ENCODE measurements at places on chromosomes 6 and 20. TPM values are rescaled to one million over a fixed set of nuclear protein-coding genes. Genes with fewer than 3 reads are reported as not detected.
A peak's percentile ranks its signal among the peaks of the same experiment; 100 is the strongest.

GRCh38 chr6:67361264-67361663 is 1273.8 kb upstream of the ADGRB3 start:
- ATAC-seq = no peak

- no peak for ATAC-seq
Observed at GRCh38 chr6:56916849-56917551, 37.9 kb upstream of the BEND6 start.

DNA sequence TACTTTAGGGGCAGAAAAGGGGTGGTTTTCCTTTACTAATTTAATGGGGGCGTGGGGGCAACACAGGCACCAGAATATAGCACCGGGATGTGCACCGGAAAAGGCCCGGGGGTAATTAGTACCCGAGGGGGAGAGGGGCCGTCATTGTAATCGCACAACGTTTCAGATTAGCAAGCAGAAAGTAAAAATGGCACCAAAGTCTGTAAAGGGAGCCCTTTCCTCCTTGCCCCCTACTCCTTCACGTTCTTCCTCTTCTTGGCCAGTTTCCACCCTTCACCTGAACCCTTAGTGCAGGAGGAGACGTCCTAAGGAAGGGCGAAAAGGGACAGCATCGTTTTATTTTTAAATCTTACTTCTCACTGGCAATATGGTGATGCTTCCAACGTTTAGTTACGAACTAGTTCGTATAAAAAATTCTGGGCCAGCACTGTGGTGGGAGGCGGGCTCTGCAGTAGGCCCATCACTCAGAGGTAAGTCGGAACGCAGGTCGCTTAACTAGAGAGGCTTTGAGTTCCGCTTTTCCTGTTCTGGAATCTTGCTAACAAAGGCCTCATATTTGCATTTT is 742 bp upstream of the CEP85L start:
- no peak for ATAC-seq

DNA sequence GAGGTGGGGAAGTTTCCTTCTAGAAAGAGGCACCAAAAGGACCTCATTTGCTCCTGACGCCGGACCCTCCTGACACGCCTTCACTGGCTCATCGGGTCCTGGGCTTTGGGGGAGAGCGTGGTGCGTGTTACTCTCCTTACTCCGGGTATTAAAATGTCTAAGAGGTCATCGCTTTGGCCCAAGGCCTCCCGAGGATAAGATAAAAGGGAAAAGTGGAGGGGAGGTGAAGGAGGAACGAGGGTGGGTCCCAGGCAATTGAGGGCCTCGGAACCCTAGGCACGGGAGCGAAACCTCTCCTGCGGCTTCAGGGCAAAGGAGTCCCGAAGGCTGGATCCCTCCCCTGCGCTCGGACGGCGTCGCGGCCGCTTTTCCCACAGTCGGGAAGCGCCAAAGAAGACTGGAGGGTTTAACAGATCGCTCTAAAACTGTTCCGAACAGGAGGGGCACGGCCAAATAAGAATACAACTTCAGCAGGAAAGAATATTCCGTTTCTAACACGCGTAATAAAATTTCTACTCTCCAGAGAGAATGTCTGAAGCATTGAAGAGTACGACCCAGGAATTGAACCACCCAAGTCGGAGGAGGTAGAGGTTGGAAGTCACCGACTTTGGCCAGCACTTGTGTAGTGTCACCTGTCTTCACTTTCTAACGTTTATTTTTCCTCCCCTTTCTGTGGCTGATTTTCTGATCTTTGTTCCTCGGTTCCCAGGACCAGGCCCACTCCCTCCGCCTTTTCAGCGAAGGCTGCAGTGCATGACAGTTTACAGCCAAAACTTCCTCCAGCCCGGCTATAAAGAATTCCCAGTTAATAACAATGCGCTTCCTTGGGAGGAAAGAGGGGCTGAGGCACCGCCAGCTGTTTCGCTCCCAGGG is 2.1 kb upstream of the TBXT start:
- no peak for ATAC-seq

- ATAC-seq = no peak
Observed at GRCh38 chr6:82506526-82506925, 142.9 kb downstream of the TPBG start.

DNA sequence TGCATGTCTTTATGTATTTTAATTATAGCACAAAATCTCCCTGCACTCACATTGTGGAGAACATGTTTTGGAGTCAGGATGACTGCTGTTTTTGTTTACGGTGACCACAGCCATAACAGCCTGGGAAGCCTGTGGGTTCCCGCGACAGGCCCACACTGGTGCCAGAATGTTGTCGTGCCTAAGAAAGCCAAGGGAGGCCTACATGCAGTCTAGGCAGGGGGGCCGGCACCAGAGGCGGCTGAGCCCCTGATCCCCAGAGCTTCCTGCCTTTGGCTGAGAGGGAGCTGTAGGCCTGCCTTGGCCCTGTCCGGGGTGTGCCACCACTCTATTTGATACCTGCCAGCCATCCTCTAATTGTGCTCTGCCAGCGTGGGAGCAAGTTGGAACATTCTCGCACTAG is 46.7 kb downstream of the TBC1D7 start:
- ATAC-seq = no peak

DNA sequence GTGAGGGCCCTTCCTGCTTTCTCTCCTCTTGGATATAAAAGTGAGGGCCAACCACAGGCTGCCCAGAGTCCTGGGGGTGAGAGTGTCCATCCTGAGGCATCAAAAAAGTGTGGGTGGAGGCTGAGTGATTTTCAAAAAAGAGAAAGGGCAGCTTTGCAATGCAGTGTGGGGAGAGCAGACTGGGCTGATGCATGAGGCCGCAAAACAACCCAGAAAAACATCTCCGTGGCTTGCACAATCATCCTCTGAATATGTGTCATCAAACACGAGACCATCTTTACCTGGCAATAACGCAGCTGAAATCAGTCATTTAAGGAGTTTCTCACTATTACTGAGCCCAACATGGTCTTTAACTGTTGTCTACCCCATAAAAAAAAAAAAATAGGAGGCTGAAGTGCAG is 191.2 kb upstream of the SOX4 start:
- peak; percentile 88 for ATAC-seq

GRCh38 chr6:143783077-143783476 is 60.1 kb upstream of the LTV1 start:
- no peak for ATAC-seq

GRCh38 chr6:3285049-3285639 is 26.4 kb downstream of the PSMG4 start:
- no peak for ATAC-seq

DNA sequence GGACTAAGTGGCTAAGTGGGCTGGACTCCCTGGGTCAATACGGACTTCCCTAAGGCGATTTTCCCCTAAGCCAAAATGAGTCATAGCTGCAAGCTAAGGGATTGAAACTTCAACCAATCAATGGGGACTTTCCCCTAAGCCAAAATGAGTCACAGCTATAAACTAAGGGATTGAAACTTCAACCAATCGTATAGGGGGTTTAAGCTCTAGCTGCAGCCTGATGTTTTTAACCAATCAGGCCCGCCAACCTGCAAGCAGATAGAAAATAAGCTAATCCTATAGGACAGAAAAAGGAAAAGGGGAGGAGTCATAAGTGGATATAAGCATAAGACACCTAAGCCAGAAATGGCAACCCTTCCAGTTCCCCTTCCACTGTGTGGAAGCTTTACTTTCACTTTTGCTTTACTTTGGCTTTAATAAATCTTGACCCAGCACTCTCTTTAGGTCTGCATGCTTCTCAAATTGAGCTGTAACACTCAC is 655.0 kb upstream of the HS3ST5 start:
- ATAC-seq = no peak

DNA sequence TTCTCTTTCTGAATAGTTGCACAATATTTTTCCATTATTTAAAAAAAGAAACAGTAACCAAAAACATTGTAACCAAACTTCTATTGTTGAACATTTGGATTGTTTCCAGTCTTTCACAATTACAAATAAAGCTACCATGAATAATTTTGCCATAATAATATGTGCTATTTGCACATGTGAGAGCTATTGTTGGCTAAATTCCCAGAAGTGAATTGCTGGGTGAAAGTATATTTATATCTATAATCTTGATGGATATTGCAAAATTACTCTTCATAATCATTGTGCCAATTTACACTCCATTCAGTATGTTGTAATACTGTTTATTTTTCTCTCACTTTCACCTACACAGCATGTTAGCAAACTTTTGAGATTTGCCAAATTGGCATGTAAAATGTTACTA is 36.6 kb upstream of the SLC22A16 start:
- ATAC-seq = no peak

- peak; percentile 66 for ATAC-seq
Observed at GRCh38 chr20:24981790-24982189, 10.8 kb downstream of the APMAP start.

GRCh38 chr20:13221673-13222318 is 722 bp downstream of the ISM1 start:
- ATAC-seq = peak; percentile 75

DNA sequence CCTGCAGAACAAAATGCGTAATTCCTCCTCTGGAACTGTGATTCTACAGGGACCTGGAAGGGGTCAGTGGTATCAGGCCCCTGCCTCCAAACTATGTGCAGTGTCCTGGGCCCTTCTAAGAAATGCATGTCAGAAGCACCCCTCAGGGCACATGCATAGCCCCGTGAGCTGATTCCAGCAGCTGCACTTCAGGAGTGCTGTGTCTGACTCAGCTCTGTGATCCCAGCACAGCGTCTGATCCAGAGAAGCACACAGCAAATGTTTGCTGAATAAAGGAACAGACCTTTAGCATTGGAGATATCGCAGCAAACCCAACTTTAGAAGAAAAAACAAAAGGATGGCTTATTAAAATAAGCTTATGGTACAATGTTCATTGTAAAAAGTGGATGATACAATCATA is 15.8 kb upstream of the MAFB start:
- ATAC-seq = no peak

DNA sequence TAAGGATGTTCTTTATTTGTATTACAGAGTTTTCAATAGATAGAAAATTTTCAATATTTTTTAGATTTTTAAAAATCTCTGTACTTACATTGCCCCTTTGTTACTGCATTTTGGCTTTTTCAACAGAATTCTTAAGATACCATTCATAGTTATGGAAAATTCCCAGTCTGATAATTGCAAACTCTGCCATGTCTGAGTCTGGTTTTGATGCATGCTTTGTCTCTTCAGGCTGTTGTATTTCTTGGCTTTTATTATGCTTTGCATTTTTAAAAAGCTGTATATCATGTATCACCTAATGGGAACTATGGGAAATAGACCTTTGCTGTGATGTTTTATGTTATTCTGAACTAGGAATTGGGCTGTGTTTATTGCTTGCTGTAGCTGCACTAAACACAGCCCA is 898.9 kb upstream of the ADGRB3 start:
- ATAC-seq = no peak

GRCh38 chr20:13384132-13384531 is 163.1 kb downstream of the ISM1 start:
- ATAC-seq = no peak

DNA sequence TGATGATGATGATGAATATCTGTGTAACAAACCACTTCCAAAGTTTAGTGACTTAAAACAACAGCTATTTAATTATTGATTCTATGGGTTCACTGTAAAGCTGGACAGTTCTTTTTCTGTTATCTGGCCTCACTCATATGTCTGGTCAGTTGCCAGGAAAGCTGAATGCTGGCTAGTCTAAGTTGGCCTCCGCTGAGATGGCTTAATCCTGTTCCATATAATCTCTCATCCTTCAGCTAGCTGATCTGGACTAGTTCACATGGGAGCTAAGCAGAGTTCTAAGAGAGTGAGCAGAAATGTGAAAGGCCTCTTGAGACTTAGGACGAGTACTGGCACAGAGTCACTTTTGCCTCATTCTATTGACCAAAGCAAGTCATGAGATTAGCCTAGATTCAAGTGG is 334.7 kb upstream of the FLRT3 start:
- ATAC-seq = no peak

DNA sequence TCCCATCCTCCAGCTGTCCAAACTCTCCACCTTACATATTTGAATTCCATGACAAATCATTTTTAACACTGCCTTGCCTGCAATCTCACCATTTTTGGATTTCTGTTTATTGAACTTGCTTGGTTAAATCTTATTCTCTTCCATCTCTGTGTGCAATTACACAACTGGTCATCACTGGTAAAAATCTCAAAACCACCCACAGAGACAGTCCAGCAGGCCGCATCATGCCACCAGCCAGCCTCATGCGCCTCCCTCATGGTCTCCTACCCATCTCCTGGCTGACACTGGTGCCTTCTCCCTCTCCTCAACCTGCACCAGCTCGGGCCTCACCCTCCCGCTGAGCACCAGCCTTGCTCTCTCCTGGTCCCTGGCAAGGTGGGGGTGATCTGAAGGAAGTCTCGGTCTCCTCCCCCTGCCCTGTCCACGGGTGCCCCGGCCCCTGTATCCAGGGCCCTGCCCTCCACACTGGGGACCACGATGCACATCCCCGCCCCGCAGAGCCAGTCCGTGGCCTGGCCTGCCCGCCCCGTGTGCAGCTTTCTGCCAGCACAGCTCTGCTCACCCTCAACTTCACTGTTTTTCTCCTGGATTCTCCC is 92.0 kb downstream of the THBS2 start:
- no peak for ATAC-seq

DNA sequence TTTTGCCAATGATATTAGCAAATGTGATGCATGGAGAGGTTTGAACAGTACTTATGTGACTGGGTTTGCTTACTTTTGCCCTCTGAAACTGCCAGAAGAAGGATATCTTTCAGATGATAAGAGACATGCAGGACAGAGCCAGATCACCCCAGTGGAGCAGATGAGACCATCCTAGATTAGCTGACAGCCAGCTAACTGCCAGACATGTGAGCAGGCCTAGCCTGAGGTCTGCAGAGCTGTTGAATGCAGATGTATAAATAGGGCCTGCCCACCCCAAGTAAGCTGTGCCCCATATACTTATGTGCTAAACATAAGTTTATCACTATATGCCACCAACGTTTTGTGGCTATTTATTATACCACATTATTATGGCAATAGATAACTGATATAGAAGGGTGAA is 5.9 kb downstream of the ZSCAN31 start:
- no peak for ATAC-seq

DNA sequence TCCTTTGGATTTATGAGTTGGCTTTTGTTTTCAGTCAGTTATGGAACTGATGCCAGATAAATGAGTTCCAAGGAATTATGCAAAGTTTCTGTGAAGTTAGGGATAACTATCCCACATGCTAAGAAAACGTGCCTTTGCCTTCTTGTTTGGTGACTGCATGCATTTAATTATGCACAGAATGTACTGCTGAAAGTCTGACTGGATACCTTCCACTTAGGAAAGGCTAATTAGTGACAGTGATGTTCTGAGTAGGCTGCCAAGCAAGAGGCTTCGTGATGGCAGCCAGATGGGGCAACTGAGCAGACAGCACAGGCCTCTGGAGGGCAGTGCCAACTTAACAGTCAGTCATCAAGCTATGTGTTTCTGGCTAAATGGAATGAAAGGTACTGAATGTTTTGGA is 289.9 kb downstream of the CD109 start:
- ATAC-seq = no peak

DNA sequence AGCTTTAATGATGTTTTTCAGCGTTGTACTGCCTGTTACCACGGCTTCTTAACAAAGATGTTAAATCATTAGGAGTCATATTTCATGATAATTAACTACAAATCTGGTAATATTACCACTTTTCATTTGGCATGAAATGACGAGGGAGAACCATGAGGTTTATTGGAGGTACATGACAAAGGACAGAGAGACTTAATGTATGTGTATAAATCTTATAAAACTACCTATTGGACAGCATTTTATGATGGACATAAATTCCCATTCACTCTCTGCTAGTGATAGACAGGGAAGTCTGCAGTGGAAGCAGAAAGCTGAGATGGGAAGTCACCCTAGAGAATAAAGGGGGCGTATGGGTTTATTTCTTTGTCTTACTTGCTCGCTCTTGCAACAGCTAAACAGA is 949.9 kb upstream of the FLRT3 start:
- no peak for ATAC-seq

Gene TFAP2C
- total RNA-seq = 4.1 TPM

Gene BMP2
- total RNA-seq = 4.9 TPM

Gene CNBD2
- 4.1 TPM for total RNA-seq

Gene TOX2
- total RNA-seq = 47.8 TPM

Gene CCN6
- total RNA-seq = not detected

Gene GUCA1A
- total RNA-seq = 0.46 TPM
